ENCODE measurements at places on chromosomes 7 and 10.

DNA sequence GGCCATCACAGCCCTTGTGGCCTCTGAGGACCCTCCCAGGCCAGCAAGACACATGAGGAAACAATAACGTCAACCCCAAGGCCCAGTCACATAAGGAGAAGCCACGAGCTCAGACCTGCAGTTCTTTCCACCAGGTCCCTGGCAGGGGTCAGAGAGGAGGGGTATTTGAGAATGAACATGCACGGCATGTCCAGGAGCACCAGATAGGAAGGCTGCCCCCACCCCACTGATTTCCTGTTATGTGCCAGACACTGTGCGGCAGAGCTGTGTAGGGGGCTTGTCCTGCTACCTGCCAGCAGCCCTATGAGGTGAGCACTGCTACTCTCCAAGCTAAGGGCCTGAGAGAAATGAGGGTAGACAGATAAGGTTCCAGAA, 40.7 kb upstream of the ZMIZ1 start:
- no peak for DNase-seq

DNA sequence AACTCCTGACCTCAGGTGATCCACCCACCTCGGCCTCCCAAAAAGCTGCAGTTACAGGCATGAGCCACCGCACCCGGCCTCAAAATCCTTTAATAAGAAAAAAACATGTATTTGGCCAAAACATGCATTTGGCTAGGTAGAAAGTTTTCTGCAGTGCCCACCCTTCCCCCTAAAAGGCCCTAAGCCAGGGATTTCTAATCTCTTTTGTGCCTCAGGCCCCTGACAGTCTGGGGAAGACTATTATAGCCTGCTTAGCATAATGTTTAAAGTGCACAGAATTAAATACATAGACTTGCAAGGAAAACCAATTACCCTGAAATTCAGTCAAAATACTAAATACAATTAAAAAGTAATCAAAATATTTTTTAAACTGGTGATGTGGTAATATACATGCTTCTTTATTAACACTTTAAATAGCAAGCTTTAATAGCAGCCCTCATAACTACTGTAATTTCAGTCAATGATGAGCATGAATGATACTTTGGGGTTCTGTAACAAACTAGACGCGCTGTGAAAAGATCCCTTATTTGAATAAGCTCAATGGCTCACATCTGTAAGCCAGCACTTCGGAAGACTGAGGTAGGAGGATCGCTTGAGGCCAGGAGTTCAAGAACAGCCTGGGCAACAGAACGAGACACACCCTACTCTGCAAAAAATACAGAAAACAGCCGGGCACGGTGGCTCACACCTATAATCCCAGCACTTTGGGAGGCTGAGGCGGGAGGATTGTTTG, 29.9 kb downstream of the SPDYE6 start:
- no peak for DNase-seq

DNA sequence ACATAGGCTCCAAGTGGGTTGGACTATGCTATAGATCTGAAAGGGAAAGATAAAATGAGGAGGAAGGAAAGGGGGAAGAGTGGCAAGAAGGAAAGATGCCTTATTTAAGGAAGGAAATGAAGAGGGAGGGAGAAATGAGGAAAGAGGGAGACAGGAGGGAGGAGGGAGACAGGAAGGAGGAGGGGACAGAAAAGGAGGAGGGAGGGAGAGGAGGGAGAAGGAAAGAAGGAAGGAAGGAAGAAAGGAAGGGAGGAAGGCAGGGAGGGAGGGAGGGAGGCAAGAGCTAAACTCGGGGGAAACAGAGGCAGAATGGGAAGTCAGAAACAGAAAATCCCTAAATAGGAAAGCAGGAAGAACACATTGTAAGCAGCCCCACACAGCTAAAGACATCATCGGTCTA, 67.4 kb downstream of the KIAA1549 start:
- no peak for DNase-seq

- DNase-seq, result no peak
Observed at GRCh38 chr10:26801831-26802230, 58.9 kb downstream of the ABI1 start.

DNA sequence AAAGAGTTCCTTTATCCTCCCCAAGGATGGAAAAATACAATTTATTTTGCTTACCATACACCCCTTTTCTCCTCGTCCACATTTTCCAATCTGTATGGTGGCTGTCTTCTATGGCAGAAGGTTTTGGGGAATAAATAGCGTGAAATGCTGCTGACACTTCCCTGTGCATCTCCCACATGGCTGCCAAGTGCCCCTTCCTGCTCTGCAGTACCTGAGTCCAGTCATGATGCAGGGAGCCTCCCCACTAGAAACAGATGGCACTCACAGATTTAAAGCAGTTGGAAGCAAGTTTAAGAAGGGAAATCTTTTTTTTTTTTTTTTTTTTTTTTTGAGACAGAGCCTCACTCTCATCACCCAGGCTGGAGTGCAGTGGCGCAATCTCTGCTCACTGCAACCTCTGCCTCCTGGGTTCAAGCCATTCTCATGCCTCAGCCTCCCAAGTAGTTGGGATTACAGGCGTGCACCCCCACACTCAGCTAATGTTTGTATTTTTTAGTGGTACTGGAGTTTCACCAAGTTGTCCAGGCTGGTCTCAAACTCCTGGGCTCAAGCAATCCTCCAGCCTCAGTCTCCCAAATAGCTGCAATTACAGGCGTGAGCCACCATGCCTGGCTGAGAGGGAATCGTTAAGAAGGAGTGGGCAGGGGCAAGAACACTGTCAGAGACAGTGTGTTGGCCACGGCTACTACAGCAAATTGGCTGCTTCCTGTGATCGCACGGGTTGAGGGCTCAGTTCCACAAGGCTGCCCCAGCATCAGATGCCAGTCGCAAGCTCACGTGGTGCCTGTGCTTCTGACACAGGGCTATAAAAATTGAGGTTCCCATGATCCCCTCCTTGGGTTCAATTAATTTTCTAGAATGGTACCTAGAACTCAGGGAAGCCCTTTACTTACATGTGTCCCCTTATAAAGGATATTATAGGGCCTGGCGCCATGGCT, 5.3 kb upstream of the PILRA start:
- DNase-seq, result no peak

DNA sequence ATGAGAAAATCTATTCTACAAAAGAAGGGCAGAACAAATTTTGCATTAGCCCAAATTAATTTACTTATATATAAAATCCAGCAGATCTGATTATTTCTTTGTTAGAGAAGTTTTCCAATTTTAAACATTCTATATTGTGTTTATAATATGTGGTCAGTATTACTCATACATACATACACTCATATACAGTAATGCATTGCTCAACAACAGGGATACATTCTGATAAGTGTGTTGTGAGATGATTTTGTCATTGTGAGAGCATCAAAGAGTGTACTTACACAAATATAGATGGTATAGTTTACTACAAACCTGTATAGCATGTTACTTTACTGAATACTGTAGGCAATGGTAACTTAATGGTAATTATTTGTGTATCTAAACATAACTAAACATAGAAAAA, 239.6 kb upstream of the ETV1 start:
- DNase-seq, result no peak

- no peak for DNase-seq
Observed at GRCh38 chr10:44180321-44181168, 204.4 kb downstream of the CXCL12 start.

DNA sequence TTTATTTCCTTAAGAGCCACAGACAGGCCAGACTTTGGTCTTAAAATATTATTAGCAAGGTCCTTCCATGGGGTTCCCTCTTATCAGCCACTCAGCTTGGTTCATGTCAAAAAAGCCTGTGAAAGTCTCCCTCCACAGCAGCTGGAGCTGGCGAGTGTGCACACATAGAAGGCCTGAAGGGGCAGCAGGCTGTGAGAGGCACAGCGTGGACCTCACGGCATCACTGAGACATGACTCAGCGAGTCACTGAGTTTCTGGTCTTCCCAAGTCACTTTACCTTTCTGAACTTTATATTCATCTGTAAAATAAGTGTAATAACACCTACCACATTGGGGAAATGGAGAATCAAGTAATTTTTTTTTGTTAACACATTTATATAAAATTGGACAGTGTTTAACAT, 8.7 kb downstream of the TAF3 start:
- no peak for DNase-seq

GRCh38 chr7:137694405-137694804, 152.4 kb downstream of the DGKI start:
- no peak for DNase-seq

- DNase-seq, result no peak
Observed at GRCh38 chr7:99305473-99306260, 20.0 kb upstream of the ARPC1A start.

DNA sequence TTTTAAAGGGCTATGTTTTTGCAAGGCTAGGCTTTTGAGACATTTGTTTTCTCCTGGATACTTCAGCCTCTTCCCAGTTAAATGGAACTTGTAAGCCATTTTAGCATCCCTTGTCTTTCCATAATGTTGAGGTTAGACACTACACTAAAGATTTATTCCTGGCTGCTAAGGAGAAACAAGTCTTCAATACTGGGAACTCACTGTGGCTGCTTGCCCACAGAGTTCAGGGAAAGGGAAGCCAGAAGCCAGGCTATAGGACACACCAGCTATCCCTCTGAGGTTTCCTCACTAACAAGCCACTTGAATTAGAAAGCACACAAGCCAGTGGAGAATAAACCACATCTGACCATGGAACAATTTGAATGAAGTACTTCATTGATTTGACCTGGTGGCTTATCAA, 421.7 kb upstream of the CHRM2 start:
- DNase-seq, result no peak

DNA sequence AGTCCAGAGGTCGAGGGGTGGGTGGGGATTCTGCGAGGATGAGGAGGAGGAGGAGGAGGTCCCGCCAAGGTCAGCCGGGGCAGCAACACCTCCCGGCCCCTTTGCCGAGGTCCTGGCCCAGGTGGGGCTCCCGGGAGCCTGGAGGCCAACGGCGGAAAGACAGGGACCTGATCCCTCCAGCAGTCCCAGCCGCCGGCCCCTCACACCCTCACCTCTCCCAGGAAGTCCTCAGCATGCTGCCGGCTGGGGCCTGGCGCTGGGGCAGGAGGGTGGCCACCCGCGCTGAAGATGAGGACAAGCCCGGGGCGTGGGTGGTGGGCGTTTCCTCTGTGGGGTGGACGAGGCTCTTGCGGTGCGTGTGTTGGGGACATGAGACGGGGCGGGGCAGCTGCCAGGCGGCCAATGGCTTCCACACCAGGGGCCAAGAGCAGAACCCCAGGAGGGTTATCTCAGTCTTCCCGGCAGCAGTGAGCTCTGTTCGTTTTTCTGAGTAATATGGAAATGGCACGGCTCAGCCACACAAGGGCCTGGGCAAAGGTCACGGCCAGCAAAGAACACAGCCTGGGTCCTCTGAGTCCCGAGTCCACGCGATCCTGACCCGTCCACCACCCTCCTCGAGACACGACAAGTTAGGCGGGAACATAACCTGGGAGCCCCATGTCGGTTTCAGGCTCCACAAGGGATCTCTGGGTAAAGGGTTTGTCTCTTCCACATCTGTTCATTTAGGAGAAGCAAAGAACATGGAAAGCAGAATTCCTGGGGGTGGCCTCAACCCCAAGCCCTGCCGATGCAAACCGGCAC, 82.9 kb upstream of the PDGFA start:
- no peak for DNase-seq

DNA sequence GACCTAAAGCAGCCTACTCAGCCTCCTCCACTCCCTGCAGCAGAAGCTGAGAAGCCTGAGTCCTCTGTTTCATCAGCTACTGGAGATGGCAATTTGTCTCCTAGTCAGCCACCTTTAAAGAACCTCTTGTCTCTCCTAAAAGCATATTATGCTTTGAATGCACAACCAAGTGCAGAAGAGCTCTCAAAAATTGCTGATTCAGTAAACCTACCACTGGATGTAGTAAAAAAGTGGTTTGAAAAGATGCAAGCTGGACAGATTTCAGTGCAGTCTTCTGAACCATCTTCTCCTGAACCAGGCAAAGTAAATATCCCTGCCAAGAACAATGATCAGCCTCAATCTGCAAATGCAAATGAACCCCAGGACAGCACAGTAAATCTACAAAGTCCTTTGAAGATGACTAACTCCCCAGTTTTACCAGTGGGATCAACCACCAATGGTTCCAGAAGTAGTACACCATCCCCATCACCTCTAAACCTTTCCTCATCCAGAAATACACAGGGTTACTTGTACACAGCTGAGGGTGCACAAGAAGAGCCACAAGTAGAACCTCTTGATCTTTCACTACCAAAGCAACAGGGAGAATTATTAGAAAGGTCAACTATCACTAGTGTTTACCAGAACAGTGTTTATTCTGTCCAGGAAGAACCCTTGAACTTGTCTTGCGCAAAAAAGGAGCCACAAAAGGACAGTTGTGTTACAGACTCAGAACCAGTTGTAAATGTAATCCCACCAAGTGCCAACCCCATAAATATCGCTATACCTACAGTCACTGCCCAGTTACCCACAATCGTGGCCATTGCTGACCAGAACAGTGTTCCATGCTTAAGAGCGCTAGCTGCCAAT, 202.2 kb downstream of the ZEB1 start:
- no peak for DNase-seq

- no peak for DNase-seq
Observed at GRCh38 chr10:79300711-79301110, 46.6 kb upstream of the PPIF start.

- no peak for DNase-seq
Observed at GRCh38 chr10:131775833-131776232, 125.0 kb upstream of the PPP2R2D start.

GRCh38 chr10:110778211-110778610, 93.5 kb upstream of the PDCD4 start:
- DNase-seq, result no peak

DNA sequence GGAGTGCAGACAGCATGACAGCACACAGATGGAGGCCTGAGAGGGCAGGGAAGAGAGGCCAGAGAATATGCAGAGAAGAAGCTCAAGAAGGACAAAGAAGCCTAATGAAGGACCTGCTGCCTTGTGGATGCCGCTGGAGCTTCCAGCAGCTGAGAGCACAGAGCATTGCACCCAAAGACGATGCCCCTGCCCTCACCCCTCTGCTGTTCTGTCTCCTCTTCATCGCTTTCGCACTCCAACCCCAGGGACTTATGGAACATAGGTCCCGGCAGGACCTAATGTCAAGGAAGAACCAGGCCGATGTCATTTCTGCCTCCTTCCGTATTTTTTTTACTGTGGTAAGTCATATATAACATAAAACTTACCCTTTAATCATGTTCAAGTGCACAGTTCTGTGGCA, 12.3 kb upstream of the INSIG1 start:
- no peak for DNase-seq

- DNase-seq, result no peak
Observed at GRCh38 chr7:111953611-111954010, 252.6 kb downstream of the DOCK4 start.

GRCh38 chr10:101560298-101561067, 27.6 kb downstream of the POLL start:
- DNase-seq, result no peak

GRCh38 chr7:100893910-100894721, 1.6 kb downstream of the ACHE start:
- no peak for DNase-seq

- no peak for DNase-seq
Observed at GRCh38 chr10:43267811-43268210, 946 bp upstream of the RASGEF1A start.

GRCh38 chr7:28192786-28193585, 12.4 kb upstream of the JAZF1 start:
- no peak for DNase-seq

DNA sequence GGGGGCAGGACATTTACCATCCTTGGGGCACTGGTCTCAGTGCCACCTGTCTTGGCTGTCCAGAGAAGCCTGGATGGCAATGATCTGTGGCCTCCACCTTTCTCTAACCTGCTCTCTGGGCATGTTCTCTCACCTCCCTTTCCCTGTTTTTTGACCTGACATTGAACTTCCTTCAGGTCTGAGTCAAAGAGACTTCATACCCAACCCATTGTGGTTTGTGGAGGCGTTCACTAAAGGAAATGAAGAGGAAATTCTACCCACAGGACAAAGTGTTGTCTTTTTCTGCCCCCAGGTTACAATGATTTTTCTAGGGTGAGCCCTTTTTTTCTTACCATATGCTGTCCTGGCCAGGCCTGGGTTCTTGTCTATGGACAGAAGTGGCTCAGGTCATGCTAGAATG, 76.6 kb downstream of the CYP26A1 start:
- DNase-seq, result no peak
